ENCODE measurements at places on chromosomes 6 and 20.
A peak's percentile ranks its signal among the peaks of the same experiment; 100 is the strongest.

- DNase-seq, result no peak
- H3K27ac ChIP-seq, result no peak overlapping the region
- H3K4me1 ChIP-seq, result no peaks in the 10 kb centered on the region
Measured at GRCh38 chr6:6600875-6601274, 12.4 kb downstream of the LY86 start.

GRCh38 chr20:10059006-10059405 is 24.2 kb downstream of the ANKEF1 start:
- H3K4me1 ChIP-seq, result no peaks in the 10 kb centered on the region
- H3K36me3 ChIP-seq, result peaks cover 7% of the 10 kb centered on the region
- no peak overlapping the region for H3K4me3 ChIP-seq
- peaks cover 8% of the 10 kb centered on the region for H3K27me3 ChIP-seq

DNA sequence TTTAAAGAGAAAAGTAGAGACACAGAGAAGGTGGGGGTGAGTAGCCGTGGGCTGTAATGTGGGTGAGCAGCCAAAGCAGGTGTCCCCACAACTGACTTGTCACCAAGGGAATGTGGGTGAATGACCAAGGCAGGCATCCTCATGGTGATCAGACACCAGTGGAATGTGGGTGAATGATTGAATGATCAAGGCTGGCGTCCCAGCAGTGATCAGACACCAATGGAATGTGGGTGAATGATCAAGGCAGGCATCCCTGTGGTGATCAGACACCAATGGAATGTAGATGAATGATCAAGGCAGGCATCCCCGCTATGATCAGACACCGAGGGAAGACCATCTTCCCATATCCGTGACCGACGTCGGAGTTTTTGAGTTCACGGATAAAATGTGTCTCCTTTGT is 49.8 kb upstream of the OR14J1 start:
- peaks cover 57% of the 10 kb centered on the region for H3K27me3 ChIP-seq
- H3K4me3 ChIP-seq, result no peak overlapping the region
- no peak overlapping the region for H3K27ac ChIP-seq
- no peak for DNase-seq
- H3K4me1 ChIP-seq, result no peaks in the 10 kb centered on the region
- H3K36me3 ChIP-seq, result no peaks in the 10 kb centered on the region

GRCh38 chr6:119040636-119041035 is 37.8 kb downstream of the FAM184A start:
- no peaks in the 10 kb centered on the region for H3K36me3 ChIP-seq
- no peak overlapping the region for H3K4me3 ChIP-seq
- H3K4me1 ChIP-seq, result no peaks in the 10 kb centered on the region
- DNase-seq, result no peak

DNA sequence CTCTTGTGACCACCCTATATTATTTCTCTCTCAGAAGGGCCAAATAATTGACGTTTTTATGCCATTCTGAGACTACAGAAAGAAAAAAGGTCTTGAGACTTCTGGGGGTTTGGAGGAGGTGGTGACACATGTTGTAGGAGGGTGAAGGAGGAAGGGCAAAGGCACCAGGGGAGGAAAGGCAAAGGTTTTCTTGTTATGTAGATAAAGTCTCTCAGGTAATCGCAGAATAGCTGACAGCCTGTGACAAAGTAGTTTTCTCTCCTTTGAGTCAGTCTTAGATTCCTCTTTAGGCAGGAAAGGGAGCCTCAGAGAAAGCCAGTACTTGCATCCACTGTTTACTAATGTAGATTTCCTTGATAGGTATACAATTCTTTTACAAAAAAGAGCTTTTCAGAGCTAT is 23.6 kb downstream of the OR2B2 start:
- no peak for DNase-seq
- no peak overlapping the region for H3K27ac ChIP-seq
- H3K27me3 ChIP-seq, result no peaks in the 10 kb centered on the region
- peaks cover 27% of the 10 kb centered on the region for H3K4me1 ChIP-seq
- no peaks in the 10 kb centered on the region for H3K36me3 ChIP-seq

DNA sequence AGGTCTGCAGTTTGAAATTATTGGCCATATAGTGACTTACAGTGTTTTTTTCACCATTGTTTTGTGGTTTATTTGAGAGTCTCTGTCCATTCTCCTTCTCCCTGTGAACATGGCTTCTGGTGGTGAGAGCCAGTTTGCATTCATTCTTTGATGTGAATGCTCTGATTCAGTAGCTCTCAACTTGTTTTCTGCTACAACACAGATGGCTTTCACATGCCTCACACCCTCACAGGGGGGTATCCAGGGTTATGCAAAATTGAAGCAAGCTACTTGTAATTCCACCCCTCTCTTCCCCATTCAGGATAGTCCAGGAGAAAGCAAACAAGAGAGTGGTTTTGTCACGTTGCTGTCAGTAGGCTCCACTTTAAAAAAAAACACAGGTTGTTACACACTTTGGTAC is 55.6 kb downstream of the SLX4IP start:
- H3K4me1 ChIP-seq, result peaks cover 15% of the 10 kb centered on the region
- DNase-seq, result no peak
- no peak overlapping the region for H3K4me3 ChIP-seq
- H3K36me3 ChIP-seq, result no peaks in the 10 kb centered on the region
- H3K27me3 ChIP-seq, result no peaks in the 10 kb centered on the region

- H3K36me3 ChIP-seq, result peaks cover 7% of the 10 kb centered on the region
- H3K4me3 ChIP-seq, result no peak overlapping the region
- no peak overlapping the region for H3K27ac ChIP-seq
- H3K4me1 ChIP-seq, result peaks cover 2% of the 10 kb centered on the region
- no peak for DNase-seq
Measured at GRCh38 chr6:20846602-20847028, 312.4 kb downstream of the CDKAL1 start.

GRCh38 chr6:30555816-30556065 is 548 bp downstream of the GNL1 start:
- peak overlapping the region; percentile 94 for H3K4me3 ChIP-seq
- peaks cover 33% of the 10 kb centered on the region for H3K4me1 ChIP-seq
- no peaks in the 10 kb centered on the region for H3K27me3 ChIP-seq

DNA sequence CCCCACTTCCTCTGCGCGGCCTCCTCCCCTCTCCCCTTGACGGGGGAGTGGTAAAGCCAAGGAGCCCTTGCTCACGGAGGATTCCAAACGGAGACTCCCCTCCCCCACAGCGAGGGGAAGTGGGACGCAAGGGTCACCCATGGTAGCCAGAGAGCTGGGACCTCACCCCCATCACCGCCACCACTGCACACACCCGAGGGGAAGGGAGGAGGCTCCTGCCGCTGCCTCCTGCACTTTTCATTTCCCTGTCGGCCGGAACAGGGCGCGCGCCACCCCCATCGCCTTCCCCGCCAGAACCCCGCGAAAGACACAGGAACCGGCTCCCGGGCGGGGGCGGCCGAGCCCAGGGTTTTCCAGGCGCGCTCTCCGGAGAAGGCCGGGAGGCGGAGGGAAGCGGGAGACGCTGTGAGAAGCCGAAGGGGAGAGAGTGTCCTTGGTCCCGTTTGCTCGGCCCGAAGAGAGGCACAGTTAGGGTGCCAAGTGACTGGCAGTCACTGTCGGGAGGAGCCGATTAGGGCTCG is 789 bp downstream of the CCND3 start:
- peaks cover 61% of the 10 kb centered on the region for H3K36me3 ChIP-seq
- H3K4me1 ChIP-seq, result peaks cover 63% of the 10 kb centered on the region
- peak; percentile 37 for DNase-seq
- peak overlapping the region; percentile 95 for H3K27ac ChIP-seq

DNA sequence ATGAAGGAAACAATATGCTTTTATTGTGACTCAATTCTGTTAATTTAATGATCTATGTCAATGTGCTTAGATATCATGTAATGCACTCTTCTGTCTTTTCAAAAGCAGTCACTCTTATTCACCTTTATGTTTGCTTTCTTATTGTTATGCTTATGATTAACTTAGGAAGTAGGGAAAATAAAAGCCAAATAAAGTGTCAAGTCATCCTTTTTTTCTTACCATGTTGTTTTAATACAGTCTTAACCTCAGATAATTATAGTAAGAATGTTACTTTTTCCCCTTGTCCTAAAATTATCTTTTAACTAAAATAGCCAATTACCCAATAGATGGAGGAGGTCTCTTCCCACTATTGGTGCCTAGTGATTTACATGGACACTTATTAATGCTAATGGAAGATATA is 72.6 kb downstream of the TFAP2B start:
- H3K4me3 ChIP-seq, result no peak overlapping the region
- H3K27me3 ChIP-seq, result no peaks in the 10 kb centered on the region
- H3K4me1 ChIP-seq, result no peaks in the 10 kb centered on the region
- DNase-seq, result no peak
- no peak overlapping the region for H3K27ac ChIP-seq
